ENCODE measurements at places on chromosomes 6 and 20. TPM values are rescaled to one million over a fixed set of nuclear protein-coding genes. Genes with fewer than 3 reads are reported as not detected.

DNA sequence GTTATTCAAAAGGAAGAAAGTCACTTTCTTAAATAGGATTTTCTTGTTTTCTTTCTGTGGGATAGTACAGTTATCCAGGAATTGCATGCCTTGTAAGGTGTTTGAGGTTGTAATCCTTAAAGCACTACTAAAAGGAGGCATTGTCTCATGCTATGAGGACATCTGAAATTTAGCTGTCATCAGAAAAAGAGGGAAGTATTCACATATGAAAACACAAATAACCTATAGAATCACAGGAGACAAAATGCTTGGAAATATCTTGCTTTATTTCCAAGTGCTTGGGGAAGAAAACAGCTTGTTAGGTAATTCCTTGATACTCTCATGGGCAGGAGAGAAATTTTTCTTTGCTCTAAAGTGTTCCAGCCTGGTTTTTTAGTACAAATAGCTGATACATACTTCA is 40.1 kb downstream of the HECA start:
- DNase-seq = no peak

GRCh38 chr6:129209355-129209754 is 326.4 kb downstream of the LAMA2 start:
- DNase-seq = no peak

ELOVL2 gene
- 1.0 TPM for total RNA-seq

DNA sequence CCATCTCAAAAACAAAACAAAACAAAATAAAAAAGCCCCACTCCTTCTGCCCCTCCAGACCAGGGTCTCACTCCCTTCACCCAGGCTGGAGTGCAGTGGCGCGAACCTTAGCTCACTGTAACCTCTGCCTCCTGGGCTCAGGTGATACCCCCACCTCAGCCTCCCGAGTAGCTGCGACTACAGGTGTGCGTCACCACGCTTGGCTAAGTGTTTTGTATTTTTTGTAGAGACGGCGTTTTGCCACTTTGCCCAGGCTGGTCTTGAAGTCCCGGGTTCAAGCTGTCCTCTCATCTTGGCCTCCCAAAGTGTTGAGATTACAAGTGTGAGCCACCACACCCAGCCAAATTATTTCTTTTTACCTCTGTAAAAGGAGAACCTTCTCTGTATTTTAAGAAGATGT is 110.1 kb downstream of the NCOA3 start:
- DNase-seq = no peak

Data from fibroblast of lung (primary cell).